Natural killer cell treated with Interleukin-12 subunit alpha and Interleukin-12 subunit beta and Interleukin-15 and Interleukin-18, amount 100 ng/mL, for 72 hours (primary cell): ENCODE measurements at places on chromosomes 11 and 22. TPM values are rescaled to one million over a fixed set of nuclear protein-coding genes. Genes with fewer than 3 reads are reported as not detected.

- no peak for DNase-seq
Measured at GRCh38 chr11:8335683-8336082, 72.0 kb upstream of the LMO1 start.

GRCh38 chr11:76598426-76598839, 72.1 kb downstream of the LRRC32 start:
- no peak for DNase-seq

GRCh38 chr11:93512073-93512475, 31.1 kb downstream of the SMCO4 start:
- no peak for DNase-seq

GRCh38 chr11:61776561-61777075, 15.8 kb downstream of the TMEM258 start:
- peak; percentile 79 for DNase-seq

DNA sequence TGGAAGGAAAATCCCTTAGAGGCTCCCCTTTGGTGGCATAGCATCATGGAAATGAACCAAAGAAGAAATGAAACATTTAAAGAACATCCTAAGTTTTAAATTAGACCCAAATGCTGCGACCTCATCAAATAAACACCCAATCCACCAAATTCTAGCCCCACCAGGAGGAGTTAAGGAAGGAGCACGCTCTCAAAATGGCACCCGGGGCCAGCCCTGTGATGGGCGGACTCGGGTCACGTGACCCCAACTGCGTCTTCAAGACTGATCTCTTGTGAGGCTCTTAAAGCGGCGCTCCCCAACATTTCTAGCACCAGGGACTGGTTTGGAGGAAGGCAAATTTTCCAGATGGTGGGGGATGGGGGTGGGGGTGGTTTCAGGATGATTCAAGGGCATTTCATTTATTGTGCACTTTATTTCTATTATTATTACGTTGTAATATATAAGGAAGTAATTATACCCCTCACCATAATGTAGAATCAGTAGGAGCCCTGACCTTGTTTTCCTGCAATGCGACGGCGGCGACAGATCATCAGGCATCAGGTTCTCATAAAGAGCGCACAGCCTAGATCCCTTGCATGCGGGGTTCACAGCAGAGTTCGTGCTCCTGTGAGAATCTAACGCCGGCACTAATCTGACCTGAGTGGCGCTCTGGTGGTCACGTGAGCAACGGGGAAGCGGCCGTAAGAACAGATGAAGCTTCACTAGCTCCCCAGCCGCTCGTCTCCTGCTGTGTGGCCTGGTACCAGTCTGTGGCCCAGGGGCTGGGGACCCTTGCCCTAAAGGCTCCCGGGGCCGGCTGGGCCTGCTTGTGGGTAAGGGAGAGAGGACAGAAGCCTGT, 90.6 kb upstream of the SLC22A12 start:
- DNase-seq, result no peak

CACNA1I gene
- not detected for total RNA-seq

SCGB2A2 gene
- not detected for total RNA-seq

ADM2 gene
- 2.6 TPM for total RNA-seq

DNA sequence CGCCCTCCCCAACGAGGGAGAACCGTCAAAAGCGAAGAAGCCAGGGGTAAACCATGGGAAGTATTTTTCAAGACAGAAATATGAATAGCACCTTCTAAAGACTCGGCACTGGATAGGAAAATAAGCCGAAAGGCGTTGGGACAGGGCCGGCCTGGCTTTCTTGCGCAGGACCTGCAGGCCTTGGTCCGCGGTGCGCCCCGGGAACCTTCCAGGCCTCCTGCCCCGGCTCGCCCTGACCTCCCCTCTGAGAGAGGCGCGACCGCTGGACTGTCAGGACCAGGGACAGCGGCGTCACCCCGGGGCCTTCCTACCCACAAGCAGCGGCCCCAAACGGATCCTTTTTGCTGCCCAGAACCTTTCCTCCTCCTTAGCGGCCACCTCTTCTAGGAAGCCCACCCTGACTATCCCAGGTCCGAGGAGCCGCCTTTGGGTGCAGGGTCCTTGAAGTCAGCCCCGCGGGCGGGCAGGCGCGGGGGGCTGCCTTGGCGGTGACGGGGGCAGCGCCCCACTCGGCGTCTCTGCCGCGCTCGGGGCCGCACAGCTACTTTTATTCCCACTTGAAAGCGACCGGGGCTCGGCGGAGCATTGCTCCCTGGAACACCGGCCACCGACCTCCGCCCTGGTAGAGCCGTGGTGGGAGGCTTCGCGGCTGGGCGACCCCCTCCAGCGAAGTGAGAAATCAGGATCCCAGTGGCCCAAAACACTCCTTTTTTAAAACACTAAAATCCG, 650 bp upstream of the MAPK11 start:
- DNase-seq, result no peak

DNA sequence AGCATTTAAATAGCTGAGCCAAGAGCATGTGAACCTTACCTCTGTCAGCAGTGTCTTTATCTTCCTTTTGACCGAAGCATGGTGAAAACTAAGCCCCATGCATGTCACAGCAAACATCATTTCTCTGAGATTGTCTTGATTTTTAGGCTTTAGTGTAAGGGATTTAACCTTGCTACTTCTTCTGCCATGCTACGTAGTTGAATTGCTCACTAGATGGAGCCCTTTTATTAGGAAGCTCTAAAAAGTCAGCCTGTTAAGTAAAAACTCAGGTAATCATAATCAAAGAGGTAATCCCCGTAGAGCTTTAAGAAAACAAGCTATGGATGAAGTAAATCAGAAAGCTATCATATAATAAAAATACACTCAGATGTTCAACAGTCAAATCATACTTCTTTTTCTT, 149.5 kb downstream of the PGR start:
- no peak for DNase-seq

DNA sequence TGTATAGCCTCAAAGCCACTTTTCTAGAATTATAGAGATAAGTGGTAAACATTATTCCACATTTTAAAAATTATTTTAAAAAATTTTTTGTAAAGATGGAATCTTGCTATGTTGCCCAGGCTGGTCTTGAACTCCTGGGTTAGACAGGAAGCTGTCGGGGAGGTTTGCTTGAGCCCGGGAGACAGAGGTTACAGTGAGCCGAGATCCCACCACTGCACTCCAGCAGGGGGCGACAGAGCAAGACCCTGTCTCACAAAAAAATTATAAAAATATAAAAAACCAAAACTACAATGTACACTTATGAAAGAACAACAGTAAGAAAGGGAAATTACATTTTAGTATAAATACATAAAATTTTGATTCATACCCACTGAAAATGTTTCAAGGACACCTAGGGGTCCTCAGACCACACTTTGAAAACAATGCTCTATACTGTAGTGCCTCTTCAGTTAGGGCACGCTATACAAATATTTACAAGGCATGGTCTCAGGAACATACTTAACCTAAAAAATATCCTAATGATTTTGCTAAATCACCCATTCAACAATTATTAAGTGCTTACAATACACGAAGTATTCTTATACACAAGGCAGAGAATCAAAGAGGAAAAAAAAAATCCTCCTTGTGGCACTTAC, 111.2 kb downstream of the MRTFA start:
- DNase-seq, result no peak

ACCS gene
- 3.4 TPM for total RNA-seq

ABCC8 gene
- not detected for total RNA-seq

ASPHD2 gene
- 13.6 TPM for total RNA-seq

DNA sequence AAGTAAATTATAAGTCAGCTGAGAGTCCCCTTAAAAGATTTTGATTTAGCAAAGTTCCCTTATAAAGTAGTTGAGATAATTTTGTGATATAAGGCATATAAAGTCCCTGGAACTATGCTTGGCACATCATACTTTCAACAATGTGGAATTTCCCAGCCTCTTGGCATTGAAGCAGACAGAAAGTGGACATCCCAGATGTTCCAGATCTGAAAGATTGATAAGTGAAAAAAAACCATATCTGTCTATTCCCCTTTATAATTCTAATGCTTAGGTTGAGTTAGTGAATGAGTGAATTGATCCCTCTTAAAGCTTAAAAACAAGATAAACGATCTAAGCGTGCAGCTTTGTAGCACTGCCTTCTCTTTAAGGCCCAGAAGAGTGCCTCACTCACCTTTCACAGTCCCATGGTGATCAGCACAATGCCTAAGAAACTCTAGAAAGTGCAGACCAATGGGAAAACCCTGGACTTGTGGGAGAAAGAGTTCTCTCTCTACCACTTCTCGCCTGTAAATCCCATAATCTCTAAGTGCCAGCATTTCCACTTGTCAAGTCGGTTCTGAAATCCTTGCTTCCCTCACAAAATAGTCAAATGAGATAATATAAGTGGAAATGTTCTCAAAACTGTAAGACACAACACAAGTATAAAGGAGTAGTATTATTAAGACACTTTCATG, 17.8 kb downstream of the FIBIN start:
- no peak for DNase-seq

DNA sequence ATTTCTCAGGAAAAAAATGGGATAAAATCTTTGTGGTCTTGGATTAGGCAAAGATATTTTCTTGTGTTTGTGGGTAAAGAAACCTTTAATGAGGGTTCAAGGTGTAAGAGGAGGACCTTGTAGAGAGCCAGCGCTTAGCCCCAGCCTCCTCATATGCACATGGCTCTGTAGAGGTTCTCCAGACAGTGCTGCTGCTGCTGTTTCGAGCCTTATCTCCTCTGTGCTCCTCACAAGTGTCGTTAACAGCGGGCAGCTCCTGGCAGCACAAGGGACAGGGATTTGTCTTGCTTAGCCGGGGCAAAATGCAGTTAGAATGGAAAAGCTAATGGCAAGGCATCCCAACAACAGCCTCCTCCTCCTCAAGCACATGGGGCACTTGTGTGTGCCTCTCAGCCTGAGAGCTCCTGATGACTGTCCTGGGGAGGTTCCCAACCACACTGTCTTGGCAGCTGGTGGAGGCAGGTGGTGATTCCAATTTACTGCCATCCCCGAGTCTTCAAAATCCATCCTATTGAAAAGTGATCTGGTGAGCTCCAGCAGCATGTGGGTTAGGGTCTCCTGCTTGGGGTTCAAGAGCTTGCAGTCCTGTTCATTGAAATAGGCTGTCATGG, 7.6 kb upstream of the MSANTD2 start:
- DNase-seq, result no peak

DNA sequence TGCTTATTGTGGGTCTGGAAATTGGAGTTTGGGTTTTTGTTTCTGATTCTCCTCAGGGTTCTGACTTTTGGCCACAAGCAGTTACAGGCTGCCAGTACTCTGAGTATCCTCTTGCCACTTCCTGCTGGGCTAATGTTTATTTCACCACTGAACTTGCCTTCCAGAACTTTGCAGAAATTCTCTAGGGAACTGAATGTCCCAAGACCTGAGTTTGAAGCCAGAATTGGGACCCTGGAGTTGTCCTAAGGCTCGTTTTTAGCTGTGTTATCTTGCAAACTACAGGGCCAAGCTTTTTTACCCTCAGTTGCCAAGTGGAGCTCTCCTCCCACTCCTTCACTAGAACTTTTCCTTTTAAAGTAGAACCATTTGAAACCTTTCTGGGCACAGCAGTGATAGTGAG, 89.9 kb downstream of the FAT3 start:
- DNase-seq, result no peak

TRIM66 gene
- total RNA-seq, result 12.5 TPM

- no peak for DNase-seq
Measured at GRCh38 chr11:93817426-93818348, 32.7 kb downstream of the VSTM5 start.

DNA sequence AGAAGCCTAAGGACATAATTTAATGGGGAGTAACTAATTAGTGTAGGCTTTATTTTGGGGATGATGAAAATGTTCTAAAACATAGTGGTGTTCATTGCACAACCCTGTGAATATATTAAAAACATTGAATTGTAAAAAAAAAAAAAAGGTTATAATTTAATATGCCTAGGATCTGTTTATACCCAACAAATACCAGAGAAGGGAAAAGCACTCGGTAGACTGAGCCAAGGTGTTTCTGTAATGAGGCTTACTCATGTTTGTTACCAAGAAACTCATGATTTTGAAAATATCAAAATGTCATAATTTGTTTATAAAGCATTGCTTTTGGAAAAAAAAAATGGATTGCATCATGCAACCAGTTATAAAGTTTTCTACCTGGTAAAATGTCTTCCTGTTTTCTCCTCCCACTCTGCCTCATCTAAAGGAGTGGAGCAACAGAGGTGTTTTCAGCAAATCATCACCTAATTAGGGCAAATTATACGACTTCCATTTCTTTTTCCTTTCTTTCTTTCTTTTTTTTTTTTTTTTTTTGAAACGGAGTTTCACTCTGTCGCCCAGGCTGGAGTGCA, 14.2 kb upstream of the EIF3M start:
- DNase-seq, result no peak

OTOG gene
- not detected for total RNA-seq

GRCh38 chr11:102604011-102604410, 21.1 kb downstream of the MMP20 start:
- no peak for DNase-seq

DNA sequence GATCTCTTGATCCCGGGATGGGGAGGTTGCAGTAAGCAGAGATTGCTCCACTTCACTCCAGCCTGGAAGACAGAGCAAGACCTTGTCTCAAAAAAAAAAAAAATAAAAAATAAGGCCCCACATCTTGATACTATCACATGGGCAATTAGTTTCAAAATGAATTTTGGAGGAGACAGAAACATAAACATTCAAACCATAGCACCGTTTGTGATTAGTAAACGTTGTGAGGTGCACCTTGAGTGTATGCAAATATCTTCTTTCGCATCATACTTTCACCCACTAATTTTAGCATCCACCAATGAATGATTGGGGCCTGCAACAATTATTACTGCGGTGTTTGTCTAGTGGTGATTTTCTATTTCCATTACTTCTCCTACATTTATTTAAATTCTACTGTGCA, 11.0 kb upstream of the SPDYC start:
- no peak for DNase-seq

INCENP gene
- 74.4 TPM for total RNA-seq

- no peak for DNase-seq
Measured at GRCh38 chr22:19412478-19412877, 19.1 kb downstream of the HIRA start.

- DNase-seq, result peak; percentile 56
Measured at GRCh38 chr11:118921929-118922744, 3.6 kb downstream of the BCL9L start.

GRCh38 chr11:65794570-65795510, 8.0 kb downstream of the OVOL1 start:
- no peak for DNase-seq

RIMBP3C gene
- 0.50 TPM for total RNA-seq

DNA sequence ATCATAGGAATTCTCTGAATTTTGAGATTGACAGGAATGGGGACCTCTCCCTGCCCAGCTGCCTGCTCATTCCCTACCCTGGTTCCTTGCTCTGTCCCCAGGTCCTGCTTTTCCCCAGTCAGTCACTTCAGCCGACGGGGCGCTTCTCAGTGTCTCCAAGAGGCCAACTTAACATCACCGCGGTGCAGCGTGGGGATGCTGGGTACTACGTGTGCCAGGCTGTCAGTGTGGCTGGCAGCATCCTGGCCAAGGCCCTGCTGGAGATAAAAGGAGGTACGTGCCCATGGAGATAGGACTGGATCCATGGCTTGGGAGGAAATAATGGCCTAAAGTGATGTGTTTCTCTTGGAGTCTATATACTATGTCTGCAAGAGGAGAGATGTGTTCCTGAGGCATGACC, 7.0 kb downstream of the ROBO3 start:
- no peak for DNase-seq

- no peak for DNase-seq
Measured at GRCh38 chr11:37689951-37690350, 1091.9 kb upstream of the RAG2 start.
